ENCODE measurements at places on chromosomes 12 and 14.

DNA sequence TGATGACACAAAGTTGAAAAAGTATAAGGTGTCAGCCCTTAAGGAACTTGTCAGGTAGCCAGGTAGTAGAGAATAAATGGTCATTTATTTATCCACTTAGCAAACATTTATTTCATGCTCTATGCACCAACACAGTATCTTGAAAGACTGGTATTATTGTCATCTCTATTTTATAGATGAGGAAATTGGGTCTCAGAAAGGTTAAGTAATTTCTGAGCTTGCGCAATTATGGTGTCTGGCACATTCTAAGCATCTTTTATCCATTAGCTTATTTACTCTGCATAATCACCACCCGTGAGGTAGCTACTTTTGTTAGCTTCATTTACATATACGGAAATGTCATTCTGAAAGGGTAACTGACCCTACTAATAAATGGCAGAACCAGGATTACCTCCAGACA, 2.5 kb upstream of the UTP20 start:
- no peak for DNase-seq

DNA sequence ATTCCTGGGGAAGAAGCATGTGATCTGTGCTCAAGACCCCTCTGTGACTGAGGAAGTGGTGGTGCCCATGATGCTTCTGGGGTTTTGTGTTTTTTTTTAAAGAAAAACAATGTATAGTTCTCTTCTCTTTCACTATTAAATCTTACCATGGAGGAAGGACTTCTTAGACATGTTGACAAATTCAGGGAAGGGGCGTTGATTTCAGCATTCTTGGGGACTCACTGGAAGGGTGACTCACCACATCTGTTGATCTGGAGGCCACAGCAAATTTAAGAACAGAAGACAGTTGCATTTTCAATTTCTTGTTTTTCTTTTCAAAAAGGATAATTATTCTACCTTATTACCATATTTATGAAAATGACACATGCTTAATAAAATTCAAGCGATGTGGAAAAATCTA, 152.9 kb upstream of the RTL1 start:
- no peak for DNase-seq

DNA sequence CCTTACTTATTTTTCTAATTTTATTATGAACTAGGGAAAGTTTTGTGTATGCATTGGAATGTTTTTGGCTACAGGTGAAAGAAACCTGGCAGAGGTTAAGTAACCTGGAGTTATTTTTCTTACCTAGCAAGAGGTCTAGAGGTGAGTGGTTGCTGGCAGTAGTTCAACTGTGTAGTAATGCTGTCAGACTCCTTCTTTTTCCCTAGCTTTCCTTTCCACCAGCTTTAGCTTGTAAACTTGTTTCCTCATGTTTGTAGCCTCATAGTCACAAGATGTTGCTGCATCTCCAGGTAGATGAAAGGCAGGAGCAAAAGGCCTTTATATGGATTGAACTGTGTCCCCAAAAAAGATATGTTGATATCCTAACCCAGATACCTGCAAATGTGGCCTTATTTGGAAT, 105.1 kb upstream of the AMIGO2 start:
- peak; percentile 63 for DNase-seq

DNA sequence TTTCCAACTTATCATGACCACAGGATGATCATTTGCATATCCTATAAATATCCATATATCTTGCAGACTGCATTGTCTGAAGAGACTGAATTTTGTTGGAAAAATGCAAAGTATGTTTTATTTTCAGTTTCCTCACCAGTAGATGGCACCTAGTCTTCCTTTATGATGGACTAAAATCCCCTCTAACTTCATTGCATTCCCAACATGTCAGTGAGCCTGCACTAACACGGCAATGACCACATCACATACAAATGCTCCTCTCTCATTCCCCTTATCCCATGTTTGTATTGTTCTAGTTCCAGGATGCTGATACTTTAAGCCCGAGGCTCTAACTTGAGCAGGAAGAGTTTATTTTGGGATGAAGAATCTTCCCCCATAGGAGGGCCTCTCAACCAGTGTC, 24.7 kb upstream of the MYBPC1 start:
- DNase-seq = peak; percentile 64
